Dermis microvascular lymphatic vessel endothelial cell (primary cell): ENCODE measurements at places on chromosomes 7 and 10.
A peak's percentile ranks its signal among the peaks of the same experiment; 100 is the strongest.

- DNase-seq = no peak
These were observed 107.5 kb downstream of the GRB10 start for GRCh38 chr7:50674896-50675835.

- DNase-seq = no peak
These were observed 50.8 kb downstream of the PHYHIPL start for GRCh38 chr10:59227136-59227673.

DNA sequence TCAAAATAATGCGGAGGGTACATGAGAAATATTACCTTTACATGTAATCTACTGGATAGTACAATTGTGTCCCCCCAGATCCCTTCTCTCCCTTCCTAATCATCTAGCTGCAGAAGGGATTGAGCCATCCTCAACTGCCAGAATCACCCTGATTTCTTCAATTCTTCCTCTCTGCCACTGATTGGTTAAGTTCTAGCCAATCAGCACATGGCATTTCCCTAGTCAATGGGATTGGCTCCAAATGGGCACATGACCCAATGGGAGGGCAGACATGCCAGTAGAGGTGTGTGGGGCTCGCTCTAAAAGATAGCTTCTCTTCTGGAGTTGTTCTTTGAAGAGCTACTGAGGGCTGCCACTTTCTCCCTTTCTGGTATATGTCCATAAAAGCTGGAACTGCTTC, 20.9 kb upstream of the UBE3C start:
- DNase-seq = no peak

DNA sequence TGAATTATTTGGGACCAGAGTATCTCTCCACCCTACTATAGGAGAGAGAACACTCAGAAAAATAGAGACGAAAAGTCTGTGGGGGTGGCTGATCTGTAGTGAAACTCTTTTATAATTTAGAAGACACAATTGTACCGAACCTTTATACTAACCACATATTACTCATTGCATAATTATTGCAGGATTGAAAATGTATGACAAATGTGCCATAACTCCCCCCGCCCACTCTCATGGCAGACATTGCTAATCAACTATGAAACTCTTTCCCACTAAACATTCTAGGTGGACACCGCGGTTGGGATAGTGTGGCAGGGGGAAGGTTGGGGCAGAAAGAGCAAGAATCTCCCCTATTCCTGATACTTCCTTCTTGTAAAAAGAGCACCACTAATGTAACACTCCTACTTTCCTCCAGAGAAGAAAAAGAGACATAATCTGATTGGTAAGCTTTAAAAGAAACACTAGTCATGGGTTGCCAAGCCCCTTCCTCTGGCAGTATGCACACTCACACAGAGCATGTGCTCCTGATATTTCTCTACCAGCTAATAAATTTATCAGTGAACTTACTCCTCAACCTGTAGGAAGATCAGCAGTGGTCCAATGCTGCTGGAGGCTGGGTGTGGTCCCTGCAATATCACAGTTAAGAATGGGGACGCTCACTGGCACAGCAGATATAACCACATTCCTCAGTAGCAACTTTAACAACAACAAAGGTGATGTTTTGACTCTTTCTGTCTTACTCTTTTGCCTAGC, 18.7 kb upstream of the ARID5B start:
- no peak for DNase-seq

- DNase-seq = peak; percentile 47
These were observed 5.8 kb downstream of the IDE start for GRCh38 chr10:92567952-92568600.

- no peak for DNase-seq
These were observed 50.3 kb upstream of the PIP4K2A start for GRCh38 chr10:22764639-22765038.

DNA sequence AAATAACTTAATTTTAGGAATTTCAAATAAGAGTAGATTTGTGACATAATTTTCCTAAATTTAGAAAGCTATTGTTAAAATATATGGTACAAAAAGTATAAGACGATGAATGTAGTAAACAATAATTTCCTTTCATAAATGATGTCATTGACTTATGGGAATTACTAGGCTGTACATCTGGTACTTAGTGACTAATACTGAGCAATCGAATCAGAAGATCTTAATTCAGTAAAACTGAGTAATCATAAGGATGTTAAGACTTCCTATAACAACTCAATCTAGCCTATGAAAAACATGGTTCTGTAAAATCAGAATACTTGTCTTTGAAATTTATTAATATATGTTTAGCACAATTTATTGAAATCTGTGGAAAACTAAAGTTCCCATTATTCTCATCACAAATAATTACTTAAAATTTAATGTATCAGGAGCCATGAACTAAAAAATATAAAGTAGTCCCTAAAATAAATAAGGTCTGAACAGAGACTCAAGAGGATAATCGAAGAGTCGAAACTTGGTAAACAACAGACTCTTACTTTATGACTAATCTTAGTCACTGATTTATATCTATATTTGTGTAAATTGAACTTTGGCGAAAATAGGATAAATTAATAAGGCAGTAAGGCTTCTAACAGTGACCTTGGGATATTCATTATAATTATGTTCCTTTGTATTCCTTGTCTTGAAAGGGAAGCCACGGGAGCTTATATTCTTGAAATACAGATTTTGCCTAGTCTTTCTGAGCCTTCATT, 142.1 kb downstream of the HGF start:
- peak; percentile 81 for DNase-seq

DNA sequence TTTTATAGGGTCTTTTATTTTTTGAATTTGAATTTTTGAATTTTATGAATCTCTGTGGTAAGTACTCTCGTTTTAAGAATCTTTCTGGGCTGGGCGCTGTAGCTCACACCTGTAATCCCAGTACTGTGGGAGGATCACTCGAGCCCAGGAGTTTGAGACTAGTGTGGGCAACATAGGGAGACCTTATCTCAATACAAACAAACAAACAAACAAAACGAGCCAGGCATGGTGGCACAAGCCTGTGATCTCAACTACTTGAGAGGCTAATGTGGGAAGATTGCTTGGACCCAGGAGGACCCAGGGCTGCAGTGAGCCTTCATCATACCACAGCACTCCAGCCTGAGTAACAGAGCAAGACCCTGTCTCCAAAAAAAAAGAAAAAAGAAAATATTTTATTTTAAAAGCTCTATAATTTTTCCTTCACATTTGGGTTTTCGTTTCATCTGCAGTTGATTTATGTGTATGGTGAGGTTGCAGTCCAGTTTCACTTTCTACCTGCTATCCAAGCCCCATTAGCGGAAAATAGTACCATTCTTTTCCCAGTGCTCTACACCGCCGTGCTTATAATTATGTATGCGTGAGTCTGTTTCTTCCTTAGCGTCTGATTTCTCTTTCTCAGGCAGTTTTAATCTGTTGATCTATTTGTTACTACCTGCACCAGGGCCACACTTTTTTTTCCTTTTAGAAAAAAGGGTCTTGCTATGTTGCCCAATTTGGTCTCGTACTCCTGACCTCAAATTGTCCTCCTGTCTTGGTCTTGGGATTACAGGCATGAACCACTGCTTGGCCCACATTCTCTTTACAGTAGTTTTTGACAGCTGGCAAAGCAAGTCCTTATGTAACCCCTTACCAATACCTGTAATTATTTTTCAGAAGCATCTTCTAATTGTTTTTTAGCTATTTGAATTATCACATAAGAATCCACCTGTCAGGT, 21.7 kb downstream of the TRIM24 start:
- DNase-seq = no peak

GRCh38 chr10:2920637-2921036, 146.7 kb upstream of the PFKP start:
- no peak for DNase-seq

- no peak for DNase-seq
These were observed 59.6 kb downstream of the PKD1L1 start for GRCh38 chr7:47888371-47889265.

- peak; percentile 79 for DNase-seq
These were observed 358.1 kb downstream of the CRPPA start for GRCh38 chr7:16063221-16063620.

DNA sequence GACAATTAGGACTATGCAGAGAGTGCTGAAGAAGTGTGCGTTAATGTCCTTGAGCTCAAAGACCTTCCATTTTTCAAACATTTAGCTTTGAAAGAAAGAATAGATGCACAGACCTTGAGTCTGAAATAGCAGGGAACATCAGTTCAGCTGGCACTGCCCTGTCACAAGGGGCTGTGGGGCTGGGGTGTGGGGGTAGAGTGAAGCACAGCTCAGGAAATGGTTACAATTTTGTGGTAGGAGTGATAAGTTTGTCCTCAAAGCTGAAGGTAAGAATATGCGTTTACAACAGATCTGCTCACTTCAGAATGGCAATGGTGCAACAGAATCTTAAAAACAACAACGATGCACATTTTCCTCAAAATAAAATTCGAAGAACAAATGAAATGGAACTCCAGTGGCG, 33.6 kb downstream of the SMKR1 start:
- DNase-seq = no peak

DNA sequence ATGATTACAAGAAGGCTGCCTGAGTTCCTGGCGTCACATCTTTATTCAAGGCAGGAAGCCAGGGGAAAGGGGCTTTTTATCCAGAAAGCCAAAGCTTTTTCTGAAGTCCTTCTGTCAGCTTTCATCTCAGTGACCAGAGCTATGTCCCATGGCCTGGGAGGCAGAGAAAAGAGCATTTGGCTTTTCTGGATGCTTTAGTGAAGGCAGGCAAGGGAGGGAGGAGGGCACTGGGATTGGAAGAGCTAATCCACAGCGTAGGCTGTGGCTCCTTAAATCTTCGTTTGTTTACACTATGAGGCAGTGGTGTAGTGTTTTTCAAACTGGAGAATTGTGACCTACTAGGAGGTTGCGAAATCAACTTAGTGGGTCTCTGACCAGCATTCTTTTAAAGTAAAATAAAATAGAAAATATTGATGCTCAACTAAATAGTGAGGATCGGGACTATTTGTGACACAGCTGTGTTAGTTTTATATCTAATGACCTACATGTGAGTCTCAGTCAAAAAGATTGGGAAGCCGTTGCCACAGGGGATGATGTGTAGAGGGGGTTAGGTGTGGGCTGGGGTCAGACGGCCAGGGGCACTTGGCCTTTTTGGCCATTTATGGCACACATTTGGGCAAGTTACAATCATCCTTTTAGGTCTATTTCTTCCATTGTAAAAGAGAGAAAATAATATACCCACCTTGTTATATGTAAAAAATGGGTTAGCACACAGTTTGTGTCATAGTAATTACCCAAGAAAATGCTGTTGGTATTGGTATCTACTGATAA, 14.1 kb downstream of the CRYGN start:
- DNase-seq = no peak

DNA sequence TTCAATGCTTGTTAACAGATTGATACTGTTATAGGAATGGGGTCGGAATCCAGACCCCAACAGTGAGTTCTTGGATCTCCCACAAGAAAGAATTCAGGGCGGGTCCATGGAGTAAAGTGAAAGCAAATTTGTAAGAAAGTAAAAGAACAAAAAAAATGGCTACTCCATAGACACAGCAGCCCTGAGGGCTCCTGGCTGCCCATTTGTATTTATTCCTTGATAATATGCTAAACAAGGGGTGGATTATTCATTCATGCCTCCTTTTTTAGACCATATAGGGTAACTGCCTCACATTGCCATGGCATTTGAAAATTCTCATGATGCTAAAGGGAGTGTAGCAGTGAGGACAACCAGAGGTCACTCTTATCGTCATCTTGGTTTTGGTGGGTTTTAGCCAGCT, 717.2 kb upstream of the KCND2 start:
- no peak for DNase-seq

DNA sequence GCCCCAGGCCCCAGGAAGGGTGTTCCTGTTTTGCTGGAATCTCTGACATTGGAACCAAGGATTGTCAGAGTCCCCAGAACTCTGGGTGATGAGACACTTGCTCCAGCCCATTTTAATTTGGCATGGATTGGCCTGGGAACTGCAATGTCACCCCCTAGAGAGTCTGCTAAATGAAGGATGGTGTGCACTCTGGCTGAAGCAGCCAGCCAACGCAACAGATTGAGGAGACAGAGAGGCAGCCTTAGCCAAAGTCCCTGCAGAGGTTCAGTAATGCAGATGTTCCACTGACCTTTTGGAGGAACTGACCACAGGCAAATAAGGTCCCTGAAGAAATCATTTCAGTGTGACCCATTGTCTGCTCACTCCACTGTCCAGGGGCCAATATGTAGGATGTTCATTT, 13.4 kb downstream of the LRRC18 start:
- DNase-seq = no peak

- DNase-seq = no peak
These were observed at the start of gene PLXNA4 for GRCh38 chr7:132575982-132576720. Gene PLXNA4 (minus strand): TSS chr7:132576470. CDS start chr7:132508693, 67,777 bp downstream.

DNA sequence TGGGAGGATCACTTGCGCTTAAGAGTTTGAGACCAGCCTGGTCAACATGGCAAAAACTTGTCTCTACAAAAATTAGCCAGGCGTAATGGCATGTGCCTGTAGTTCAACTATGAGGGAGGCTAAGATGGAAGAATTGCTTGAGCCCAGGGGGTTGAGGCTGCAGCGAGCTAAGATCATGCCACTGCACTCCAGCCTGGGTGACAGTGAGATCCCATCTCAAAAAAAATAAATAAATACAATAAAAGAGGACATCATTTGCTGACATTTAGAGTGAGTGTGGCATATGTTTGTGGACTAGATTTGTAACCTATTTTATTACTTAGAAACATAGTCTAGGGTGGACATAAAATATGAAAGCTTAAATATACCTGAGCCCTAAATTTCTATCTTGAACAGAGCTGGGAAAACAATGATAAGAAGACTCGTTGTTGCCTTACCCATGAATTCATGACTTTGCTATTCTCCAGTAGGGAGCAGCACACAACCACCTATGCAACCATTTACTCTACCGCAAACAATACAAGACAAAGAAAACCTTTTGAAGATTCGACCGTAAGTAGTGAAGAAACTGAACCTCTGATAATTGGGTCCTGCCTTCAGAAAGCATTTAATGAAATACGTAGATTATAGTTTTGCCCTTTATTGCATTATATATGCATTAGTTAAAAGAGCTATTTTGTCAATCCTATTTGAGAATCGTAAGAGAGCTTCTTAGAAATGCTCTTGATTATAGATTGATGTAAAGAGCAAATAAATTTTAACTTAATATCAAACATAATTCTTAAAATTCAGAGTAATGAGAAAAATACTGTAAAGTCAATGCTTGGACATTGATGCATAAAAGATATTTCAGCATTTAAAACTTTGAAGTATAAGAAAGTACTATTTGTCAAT, 83.5 kb downstream of the GNAT3 start:
- DNase-seq = peak; percentile 58

DNA sequence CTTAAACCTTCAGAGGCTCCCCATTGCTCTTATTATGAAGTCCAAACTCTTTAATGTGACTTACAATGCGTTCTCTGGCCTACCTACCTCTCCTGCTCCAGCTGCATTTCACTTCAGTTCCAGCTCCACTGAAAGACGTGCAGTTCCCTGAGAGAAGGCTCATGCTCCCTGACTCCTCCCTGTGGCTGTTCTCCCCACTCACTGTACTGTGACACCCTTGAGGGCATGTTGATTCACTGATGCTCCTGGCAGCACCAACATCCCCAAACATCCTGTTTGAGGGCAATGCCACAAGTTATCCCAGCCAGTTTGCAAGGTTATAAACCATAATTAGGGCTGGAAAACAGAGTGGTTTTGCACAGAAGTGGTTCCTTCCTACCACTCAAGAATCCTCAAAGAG, 111.2 kb downstream of the LSM5 start:
- no peak for DNase-seq
